Activated CD4-positive, CD25-positive, alpha-beta regulatory T cell treated with anti-CD3 and anti-CD28 coated beads, Interleukin-2, amount 50 U/mL, for 24 hours (primary cell): ENCODE measurements at places on chromosomes 7 and 10.

- peak; percentile 91 for ATAC-seq
These were observed 106.7 kb downstream of the CUX1 start for GRCh38 chr7:101924171-101924570.

- no peak for ATAC-seq
These were observed 98.5 kb downstream of the JAZF1 start for GRCh38 chr7:28082071-28082470.

DNA sequence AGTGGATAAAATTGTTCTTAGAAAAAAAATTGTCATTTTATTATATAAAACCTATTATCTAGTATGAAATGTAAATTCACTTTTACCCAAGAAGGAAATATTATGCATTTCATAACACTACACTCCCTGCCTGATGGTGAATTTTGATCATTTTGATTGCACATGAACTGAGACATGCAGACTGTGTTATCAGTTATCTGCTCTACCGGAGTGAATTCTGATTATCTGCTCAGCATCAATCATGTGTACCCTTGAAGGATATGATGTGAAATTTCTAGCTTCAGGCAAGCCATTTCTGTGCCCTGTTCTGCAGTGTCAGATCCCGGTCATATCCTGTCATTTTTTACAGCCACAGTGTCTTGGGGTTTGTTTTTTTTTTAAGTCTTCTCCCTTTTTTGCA lies 85.0 kb upstream of the FGL2 start:
- ATAC-seq: no peak

- peak; percentile 23 for ATAC-seq
These were observed 94.7 kb upstream of the ZMIZ1 start for GRCh38 chr10:78973901-78974616.

- no peak for ATAC-seq
These were observed 167.8 kb downstream of the KIF20B start for GRCh38 chr10:89869180-89869579.

GRCh38 chr10:17730667-17731066 lies 21.3 kb upstream of the TMEM236 start:
- no peak for ATAC-seq

DNA sequence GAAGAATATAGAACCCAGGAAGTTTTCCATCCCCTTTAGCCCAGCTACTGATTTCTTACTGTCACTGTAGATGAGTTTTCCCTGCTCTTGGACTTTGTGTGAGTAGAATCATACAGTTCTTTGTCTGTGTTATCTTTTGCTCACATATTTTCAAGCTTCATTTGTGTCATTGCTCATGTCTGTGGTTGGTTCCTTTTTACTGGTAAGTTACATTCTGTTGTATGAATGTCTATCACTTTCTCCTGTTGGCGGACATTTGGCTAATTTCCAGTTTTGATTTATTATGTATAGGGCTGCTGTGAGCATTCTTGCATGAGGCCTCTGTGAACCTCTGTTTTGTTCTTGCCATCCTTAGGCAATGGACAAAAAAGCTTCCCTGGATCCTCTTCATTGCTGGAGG lies 5.3 kb downstream of the GLRX3 start:
- no peak for ATAC-seq

DNA sequence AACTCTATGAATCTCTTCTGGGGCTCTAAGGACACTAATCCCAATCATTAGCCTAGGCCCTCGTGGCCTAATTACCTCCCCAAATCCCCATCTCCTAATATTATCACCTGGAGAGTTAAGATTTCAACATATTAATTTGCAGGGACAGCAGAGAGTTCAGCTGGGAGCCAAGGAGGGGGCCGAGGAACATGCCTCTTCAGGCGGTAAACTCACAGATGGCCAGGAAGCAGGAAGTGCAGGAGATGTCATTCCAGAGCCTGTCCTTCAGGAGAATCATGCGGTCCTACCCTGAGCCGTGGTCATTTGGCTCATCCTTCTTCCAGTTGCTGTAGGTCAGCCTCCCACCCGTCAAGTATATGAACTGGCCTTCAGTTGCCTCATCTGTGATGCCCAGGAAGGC lies 21.9 kb upstream of the SFTPA2 start:
- ATAC-seq: no peak

- no peak for ATAC-seq
These were observed 20.9 kb upstream of the CYP26C1 start for GRCh38 chr10:93039721-93040120.

GRCh38 chr10:52864201-52865106 lies 91.9 kb upstream of the MBL2 start:
- ATAC-seq: no peak

GRCh38 chr10:69337296-69338132 lies 59.2 kb downstream of the HK1 start:
- no peak for ATAC-seq

- ATAC-seq: no peak
These were observed 184.7 kb downstream of the LRMDA start for GRCh38 chr10:75616076-75616475.

DNA sequence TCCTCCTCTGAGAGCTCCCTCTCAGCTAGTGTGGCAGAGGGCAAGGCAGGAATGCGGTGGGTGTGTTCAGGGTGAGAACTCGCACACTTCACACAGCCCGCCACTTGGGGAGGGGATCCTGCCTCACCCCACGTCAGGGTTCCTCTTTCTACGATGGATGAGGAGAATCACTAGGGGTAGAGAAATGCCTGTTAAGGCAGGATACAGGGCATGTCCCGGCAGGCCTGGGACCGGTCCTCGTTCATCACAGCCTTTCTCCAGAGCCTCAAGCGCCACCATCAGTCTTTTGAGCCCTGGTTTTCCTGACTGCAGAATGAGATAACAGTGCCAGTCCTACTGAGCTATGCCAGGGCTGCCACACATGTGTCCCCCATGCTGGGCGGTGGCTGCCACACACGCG lies 546.7 kb upstream of the ADARB2 start:
- no peak for ATAC-seq

GRCh38 chr7:8605221-8605620 lies 171.8 kb downstream of the NXPH1 start:
- no peak for ATAC-seq

GRCh38 chr10:107425931-107426553 lies 261.5 kb upstream of the SORCS1 start:
- no peak for ATAC-seq

DNA sequence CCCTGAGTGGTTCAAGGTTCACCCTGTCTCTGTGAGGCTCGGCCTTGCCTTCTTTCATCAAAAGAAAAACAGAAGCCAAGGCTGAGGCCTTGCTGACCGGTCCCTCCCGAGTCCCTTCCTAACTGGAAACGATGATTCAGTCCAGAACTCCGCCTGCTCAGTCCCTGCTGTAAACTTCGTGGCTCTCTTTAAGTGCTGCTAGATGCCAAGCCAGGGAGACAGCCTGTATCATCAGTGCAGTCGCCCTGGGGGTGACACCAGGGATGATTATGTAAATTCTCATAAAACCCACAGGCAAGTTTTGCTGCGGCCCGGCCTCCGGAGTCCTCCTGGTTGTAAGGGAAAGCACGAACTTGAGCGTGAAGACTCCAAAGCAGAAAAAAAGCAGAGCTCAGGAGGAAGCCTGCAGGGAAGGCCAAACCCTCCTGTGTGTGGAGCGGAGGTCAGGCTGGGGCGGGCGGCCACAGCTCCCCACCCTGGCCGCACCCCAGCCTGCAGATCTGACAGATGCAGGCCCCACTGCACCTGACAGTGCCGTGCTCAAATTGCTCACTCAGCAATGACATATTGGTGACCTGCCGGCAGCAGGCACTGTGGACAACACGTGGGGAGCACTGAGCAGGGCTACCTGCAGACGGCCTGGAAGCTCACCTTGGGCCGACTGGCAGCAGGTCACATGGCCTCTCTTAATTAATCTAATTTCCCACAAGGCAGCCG lies 123.4 kb downstream of the DYNC2I1 start:
- no peak for ATAC-seq

- no peak for ATAC-seq
These were observed 42.9 kb upstream of the TCERG1L start for GRCh38 chr10:131354380-131354779.

GRCh38 chr7:151018421-151019129 lies 5.7 kb downstream of the ATG9B start:
- ATAC-seq: peak; percentile 43

DNA sequence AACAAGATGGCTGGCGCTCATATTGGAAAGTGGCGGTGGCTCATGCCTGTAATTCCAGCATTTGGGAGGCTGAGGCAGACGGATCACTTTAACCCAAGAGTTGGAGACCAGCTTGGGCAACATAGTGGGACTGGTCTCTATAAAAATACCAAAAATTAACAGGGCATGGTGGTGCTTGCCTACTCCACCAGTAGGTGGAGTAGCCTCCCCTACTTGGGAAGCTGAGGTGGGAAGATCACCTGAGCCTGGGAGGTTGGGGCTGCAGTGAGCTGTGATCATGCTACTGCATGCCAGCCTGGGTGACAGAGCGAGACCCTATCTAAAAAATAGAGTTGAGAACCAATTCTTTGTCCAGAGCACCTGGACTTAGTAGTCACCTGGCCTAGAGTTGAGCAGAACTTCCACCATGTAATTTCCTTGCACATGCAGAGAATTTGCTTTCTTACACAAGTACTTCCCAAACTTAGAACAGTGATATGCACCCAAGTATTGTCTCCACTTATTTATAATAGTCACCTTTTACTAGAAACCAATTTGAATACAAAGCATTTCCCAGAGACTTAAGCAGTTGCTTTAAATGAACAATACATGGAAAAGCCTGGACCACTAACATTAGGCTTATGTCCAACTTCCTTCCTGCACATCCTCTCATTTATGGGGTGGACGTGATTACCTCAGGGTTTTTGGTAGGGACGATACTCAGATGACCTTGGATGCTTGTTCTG lies 15.9 kb downstream of the LAMB4 start:
- ATAC-seq: no peak

DNA sequence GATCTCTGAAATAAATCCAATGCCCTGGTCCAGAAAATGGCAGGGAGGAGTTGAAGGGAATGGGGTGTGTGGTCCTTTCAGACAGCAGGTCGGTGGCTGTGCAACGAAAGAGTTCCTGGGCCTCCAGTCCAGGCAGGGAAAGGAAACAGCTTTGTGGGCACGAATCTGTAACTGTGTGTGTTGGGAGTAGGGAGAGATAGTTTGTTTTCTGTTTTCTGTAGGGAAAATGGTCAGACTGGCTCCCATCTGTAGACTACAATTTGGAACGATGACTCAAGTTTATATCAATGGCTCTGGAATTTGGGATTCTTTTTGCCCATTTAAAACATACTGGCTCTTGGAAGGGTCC lies 2.6 kb upstream of the HOXA9 start:
- no peak for ATAC-seq

- ATAC-seq: no peak
These were observed 349.5 kb upstream of the PLXDC2 start for GRCh38 chr10:19466709-19467108.

DNA sequence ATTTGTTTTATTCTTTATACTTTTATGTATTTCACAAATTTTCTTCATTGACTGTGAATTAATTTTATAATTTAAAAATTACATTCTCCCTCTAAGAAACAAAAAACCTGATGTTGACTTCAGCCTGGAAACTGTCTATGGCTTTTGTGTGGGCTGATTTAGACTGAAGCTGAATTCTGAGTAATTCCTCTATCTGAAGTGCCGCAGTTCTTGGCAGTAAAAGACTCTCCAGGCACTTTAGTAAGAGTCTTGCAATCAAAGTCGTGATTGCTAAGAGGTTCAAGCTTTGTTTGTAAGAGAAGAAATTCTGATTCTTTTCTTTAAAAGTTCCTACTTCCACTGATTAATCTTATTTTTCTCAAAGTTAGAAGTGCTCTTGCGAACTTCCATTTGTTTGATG lies 3.4 kb upstream of the CEP41 start:
- no peak for ATAC-seq

DNA sequence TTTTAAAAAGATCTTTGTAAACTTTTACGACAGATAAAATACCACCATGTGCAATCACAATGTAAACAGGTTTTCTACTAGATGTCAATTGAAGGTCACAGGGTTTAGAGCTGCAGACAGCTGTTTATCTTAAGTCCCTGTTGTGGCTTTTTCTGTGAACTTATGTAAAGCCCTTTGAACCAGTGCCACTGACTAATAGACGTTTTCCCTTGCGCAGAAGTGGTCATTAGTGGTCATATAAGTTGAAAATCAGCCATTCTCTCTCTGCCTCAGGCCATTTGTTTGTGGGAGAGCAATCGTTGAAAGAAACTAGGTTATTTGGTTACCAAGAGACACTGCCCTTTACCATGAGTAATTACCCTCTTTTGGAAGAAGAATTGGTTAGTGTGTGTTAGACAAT lies 23.9 kb downstream of the CACNB2 start:
- no peak for ATAC-seq

DNA sequence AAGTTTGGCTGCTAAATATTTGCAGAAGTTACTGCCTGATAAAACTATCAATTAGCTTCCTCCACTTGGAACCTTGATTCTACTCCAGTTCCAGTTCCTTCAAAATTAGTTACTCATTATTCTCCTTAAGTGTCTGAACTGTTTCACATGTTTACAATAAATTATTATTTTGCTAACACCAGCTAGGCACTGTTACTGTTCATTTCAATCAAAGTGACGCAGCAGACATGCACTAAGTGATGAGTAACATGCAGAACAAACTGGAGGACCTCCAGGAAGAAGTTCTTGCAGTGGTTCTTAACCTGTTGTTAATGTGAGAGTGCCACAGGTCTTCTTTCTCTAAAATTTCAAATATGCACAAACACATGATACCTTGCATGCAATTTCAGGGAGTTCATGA lies 491.8 kb upstream of the SEMA3A start:
- no peak for ATAC-seq

- no peak for ATAC-seq
These were observed 12.4 kb upstream of the CAMK2G start for GRCh38 chr10:73886661-73887293.

DNA sequence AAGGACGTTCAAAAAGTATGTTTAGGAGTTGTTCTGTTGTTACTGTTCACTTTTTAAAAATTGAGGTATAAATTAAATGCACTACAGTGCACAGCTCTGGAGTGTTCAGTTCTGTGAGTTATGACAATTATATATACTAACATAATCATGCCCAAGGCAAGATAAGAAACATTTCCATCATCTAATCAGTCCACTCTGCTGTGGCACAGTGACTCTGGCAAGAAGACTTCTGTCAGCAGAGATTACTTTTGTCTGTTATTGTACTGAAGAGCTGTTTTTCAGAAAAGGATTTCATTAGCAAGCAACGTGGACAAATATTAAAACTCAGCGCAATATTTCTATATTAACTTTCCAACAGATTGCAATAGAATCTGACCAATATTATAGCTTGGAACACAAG lies 32.0 kb downstream of the ICA1 start:
- no peak for ATAC-seq

- ATAC-seq: no peak
These were observed 32.0 kb downstream of the NRAP start for GRCh38 chr10:113631684-113632367.

DNA sequence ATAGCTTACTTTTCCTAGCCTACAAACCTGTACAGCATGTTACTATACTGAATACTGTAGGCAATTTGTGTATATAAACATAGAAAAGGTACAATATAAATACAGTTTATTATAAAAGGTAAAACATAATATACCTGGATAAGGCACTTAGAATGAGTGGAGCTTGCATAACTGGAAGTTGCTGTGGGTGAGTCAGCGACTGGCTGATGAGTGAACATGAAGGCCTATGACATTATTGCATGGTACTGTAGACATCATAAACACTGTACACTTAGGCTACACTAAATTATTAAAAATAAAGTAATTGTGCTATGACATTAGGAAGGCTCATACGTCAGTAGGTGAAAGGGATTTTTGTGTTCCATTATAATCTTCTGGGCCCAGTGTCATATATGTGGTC lies 228.8 kb downstream of the HDAC9 start:
- ATAC-seq: no peak
